AG04450 (cell line): ENCODE measurements at places on chromosomes 3 and 15.

DNA sequence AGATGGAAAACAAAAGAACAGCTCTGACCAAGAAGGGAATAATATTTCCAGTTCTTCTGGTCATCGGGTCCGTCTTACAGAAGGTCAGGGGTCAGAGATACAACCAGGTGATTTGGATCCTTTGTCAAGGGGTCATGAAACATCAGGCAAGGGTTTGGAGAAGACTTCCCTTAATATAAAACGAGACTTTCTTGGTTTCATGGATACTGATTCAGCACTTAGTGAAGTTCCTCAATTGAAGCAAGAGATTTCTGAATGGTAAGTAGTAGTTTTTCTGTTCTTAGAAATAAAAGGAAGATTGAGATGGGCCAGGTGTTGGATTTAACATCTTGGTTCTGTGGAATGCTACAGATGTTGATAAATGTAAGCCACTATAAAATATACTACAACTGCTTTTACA is 9.5 kb downstream of the MGA start:
- no peak for DNase-seq

DNA sequence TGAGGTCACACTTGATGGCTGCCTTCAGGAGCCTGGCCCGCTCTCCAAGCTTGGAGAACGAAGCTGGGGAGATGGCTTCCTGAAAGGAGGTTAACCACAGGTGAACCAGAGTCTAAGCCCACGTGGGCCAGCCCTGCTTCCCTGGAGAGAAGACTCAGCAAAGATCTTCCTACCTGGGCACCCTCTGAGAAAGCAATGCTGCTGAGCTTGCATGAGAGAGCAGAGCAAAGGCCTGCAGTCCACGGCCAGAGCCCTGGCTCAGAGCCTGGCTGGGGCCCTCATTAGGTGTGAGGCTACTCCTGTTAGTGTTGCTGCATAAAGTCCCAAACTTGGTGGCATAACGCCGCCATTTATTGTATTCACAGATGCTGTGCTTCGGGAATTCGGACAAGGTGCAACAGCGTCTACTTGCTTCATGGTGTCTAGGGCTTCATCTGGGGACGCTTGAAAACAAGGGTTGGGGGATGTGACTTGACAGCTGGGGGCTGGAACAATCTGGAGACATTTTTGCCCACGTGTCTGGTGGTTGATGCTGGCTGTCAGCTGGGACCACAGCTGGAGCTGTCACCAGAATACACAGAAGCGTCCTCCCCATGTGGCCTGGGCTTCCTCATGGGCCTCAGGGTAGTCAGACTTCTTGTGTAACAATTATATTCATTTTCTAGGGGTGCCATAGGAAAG is 87.9 kb upstream of the MEF2A start:
- DNase-seq = no peak

GRCh38 chr3:46068501-46068900 is 41.2 kb upstream of the XCR1 start:
- no peak for DNase-seq

GRCh38 chr3:134803652-134804051 is 8.6 kb downstream of the EPHB1 start:
- no peak for DNase-seq

GRCh38 chr3:107208796-107209195 is 168.4 kb upstream of the CCDC54 start:
- no peak for DNase-seq

DNA sequence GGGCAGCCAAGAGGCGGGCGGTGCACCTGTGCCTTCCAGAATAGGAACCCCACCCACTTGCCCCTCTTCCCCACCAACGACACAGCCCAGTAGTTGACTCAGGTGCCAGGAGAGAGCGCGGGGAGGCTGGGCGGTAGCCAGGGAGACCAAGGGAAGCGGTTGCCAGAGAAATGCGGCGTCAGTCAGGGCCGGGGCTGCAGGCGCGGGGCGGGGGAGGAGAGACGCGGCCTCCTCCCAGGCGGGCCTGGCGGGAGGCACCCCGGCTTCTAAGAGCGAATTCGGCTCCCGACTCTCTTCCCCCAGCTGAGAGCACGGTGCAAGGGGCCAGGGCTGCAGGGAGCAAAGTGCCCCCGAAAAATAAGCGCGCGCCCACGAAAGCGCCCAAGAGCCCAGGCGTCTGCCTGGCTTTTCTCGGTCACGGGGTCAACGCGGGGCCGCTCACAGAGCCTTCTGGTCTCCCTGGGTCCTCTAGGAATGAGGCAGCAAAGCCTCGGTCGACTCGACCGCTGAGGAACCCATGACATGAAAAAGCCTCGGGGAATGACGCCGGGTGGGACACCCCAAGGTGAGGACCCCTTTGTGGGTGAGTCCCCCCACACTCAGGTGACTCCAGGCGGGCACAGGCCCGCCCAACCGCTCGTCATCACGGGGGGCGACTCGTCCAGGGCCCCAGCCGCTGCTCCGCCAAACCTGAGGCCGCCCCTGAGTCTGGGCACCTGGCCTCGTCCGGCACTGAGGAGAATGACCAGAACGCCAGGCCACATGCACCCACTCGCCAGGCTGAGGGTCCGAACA is 716 bp downstream of the CPEB1 start:
- no peak for DNase-seq

GRCh38 chr3:42080453-42080872 is 10.7 kb upstream of the TRAK1 start:
- no peak for DNase-seq

- DNase-seq = no peak
Measured at GRCh38 chr15:78239811-78240210, 5.4 kb upstream of the ACSBG1 start.

DNA sequence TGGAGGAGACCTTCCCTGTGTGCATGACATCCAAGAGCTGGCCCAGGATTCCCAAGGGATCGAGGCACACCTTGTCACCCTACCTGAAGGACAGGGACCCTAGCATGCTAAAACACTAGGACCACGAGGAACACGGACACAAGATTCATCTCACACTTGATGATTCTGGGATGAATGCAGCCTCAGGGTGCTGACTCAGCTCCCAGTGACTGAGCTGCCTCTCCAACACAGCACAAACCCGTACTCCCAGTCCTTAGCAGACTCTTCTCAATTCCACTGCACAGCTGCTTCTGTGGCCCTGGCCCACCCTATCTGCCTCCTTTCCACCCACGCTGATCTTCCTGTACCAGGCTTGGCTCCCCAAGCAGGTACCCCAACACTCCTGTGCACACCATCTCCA is 9.1 kb upstream of the OXTR start:
- DNase-seq = no peak

DNA sequence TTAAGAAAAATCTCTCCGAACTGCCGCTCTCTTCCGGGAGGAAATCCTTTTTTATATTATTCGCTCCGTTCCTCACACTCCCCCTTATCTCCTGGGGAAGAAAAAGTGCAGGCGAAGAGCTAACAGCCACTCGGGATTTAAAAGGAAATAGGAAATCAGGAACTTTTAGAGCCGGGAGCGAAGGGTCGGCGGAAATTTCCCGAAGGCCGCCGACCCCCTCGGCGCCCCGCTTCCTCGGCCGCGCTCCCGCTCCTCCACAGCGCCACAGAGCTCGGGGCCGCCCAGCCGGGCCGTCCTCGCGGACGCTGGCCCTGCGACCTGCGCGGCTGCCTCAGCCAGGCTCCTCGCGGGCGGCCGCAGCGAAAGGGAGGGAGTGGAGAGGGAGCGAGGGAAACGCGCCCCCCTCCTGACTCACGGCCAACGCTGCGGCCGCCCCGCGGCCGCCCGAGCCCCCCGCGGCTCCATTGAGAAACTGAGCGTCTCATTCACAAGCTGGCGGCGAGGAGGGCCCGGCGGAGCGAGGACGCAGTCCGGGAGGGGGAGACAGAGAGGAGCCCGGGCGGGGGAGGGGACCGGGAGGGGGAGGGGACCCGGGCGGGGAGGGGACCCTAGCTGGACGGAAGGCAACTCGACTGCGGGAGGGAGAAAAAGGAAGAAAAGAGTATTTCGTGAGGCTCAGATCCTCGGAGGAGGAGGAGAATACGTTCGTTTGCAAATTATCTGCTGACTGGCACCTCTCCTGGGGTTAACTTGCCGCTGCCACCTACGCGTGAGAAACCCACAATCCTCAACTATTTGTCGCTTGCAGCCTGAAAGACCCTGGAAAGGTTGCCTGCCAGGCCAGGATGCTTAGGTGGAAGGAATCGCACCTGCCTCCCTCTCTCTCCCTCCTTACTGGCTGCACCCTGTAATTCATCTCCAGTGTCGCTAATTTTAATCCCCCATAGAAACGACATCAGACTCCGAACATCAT is at the start of gene PTPN9:
Gene PTPN9 (minus strand): TSS at position 368 of the 973 bp plus-strand sequence. CDS start 539 bp downstream, outside the sequence.
- DNase-seq = peak; percentile 33

- no peak for DNase-seq
Measured at GRCh38 chr15:68249058-68249713, 19.7 kb upstream of the CLN6 start.

- DNase-seq = no peak
Measured at GRCh38 chr3:124318656-124319055, 326.7 kb upstream of the ROPN1 start.

- no peak for DNase-seq
Measured at GRCh38 chr3:87833039-87833377, 225.8 kb downstream of the CGGBP1 start.

GRCh38 chr3:123841476-123842238 is 42.5 kb downstream of the MYLK start:
- no peak for DNase-seq

- DNase-seq = no peak
Measured at GRCh38 chr15:43006991-43007390, 86.4 kb upstream of the TTBK2 start.

DNA sequence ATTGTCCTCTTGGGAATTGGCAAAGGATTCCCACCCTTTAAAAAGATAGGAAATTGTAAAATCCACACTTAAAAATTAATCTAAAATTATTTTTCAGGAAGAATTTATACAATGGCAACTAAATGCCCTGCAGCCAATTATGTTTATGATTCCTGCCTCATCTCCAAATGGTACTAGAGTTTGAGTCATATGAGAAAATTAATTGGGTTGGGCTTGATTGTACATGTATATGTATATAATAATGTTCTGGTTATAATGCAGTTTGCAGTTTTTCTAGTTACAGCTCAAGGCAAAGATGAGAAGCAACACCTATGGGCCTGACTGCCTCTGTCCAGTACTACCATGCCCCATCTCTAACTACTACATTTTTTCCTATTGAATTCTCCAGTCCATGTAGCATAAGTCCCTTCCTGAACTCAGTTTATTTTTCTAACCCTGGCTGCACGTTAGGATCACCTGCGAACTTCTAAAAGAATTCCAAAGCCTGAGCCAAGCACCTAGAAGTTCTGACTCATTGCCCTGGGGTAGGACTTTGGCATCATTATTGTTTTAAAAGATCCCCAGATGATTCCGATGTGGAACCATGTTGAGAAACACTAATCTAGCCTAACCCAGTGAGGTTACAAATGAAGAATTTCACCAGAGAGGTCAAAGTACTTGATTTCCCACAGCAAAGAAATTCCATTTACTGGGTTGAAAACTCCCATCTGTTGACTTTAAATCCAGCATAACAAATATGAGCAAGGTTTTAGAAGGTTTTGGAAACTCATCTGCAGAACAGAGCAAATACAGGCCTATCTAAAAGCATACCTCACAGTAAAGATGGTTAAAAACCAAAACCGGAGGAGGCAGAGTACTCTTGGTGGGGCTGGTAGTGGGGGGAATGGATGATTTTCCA is 19.4 kb downstream of the TGFBR2 start:
- peak; percentile 81 for DNase-seq

DNA sequence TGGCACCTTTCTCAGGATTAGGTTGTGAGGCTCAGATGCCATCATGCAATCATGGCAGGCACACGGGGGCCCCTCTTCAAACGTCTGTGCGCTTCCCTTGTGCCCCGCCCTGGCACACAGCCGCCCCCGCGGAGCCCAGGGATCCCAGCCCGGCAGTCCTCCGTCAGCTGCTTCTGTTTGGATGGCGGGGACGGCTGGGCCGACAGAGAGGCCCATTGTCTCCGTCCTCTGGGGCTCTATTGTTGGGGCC is 849 bp upstream of the HDAC11 start:
- DNase-seq = no peak

DNA sequence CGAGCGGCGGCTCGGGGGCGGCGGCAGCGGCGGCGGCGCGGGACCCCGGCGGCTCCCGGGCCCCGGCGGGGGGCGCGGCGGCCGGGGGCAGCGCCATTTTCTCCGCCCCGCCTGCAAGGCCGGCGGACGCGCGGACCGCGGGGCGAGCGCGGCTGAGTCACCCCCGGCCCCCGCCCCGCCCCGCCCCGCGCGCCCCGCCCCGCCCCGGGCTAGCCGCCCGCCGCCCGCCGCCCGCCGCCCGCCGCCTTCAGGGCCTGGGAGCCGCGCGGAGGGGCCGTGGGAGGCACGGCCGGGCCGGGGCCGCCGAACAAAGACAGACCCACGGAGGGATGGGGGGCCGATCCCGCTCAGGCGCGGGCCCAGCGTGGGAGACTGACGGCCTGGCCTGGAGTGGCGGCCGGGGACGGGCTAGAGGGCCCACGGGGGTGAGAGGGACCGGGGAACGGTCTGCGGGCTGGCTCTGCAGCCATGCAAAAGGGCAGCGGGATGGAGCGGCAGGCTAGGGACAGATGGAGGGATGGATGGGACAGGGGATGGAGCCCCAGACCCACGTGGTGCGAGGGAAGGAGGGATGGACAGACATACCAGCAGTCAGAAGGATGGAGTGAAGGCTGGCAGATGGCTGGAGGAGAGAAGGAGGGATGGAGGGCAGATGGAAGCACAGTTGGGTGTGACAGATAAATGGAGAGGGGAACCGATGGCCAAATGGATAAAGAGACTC is at the start of gene EIF4E3:
Gene EIF4E3 (minus strand): TSS at position 132 of the 721 bp plus-strand sequence. CDS start 35 bp downstream, at position 97.
- no peak for DNase-seq

- no peak for DNase-seq
Measured at GRCh38 chr3:13553686-13554085, 4.8 kb downstream of the FBLN2 start.

DNA sequence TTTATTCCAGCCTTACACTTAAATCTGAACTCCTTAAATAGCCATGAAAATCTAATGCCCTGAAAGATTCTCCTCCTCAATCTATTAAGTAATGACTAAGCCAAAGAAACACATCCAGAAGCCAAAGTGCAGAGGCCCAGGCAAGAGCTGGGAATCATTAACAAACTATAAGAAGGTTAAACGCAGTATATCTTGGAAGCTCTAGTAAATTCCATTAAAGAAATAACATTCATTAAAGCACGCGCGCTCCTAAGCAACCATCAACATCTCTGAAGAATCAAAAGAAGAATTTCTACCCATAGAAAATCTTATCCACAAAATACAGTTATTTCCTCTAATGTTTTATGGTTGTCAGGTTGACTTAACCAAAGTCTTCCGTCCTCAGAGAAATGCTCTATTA is 29.5 kb downstream of the MB21D2 start:
- DNase-seq = no peak

- DNase-seq = no peak
Measured at GRCh38 chr3:52998771-52999513, 46.9 kb downstream of the SFMBT1 start.
